Stimulated activated CD8-positive, alpha-beta memory T cell treated with anti-CD3 and anti-CD28 coated beads, Interleukin-4, amount 100 ng/mL, for 1 hour (primary cell): ENCODE measurements at places on chromosomes 1 and 21.

GRCh38 chr1:195608883-195609282 is 999.4 kb downstream of the KCNT2 start:
- DNase-seq: no peak

- no peak for DNase-seq
Measured at GRCh38 chr1:46809071-46809470, 10.2 kb downstream of the CYP4B1 start.

- DNase-seq: no peak
Measured at GRCh38 chr1:176893625-176894352, 270.7 kb downstream of the ASTN1 start.

- no peak for DNase-seq
Measured at GRCh38 chr1:91846007-91846638, 39.8 kb downstream of the TGFBR3 start.

DNA sequence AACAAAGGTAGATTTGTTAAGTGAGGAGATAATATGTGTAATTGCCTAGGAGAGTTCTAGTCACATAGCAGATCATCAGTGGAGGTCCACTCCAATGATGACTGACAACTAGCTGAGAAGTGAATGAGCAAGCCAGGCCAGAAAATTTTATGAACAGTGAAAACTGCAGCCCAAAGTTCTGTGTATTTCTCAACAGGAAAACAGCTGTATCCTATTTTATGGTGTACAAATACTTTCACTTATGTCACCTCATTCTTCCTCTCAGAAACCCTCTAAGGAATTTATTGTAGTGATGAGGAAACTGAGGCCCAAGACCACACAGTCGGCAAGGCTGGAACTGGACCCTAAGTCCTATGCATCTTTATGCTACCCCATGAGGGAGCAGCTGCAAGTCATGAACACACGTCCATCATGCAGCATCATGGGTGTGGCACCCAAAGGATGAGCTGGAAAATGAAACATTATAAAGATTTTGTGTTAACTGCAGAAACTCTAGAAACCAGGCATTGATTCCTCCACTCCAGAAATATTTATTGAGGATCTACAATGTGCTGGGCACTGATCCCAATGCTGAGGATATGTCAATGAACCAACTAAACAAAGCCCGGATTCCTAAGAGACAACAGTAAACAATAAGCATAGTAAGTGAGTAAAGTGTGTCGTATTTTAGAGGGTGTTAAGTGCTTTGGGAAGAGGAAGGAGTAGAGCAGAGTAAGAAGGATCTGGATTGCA is 99.5 kb upstream of the DUSP10 start:
- no peak for DNase-seq

DNA sequence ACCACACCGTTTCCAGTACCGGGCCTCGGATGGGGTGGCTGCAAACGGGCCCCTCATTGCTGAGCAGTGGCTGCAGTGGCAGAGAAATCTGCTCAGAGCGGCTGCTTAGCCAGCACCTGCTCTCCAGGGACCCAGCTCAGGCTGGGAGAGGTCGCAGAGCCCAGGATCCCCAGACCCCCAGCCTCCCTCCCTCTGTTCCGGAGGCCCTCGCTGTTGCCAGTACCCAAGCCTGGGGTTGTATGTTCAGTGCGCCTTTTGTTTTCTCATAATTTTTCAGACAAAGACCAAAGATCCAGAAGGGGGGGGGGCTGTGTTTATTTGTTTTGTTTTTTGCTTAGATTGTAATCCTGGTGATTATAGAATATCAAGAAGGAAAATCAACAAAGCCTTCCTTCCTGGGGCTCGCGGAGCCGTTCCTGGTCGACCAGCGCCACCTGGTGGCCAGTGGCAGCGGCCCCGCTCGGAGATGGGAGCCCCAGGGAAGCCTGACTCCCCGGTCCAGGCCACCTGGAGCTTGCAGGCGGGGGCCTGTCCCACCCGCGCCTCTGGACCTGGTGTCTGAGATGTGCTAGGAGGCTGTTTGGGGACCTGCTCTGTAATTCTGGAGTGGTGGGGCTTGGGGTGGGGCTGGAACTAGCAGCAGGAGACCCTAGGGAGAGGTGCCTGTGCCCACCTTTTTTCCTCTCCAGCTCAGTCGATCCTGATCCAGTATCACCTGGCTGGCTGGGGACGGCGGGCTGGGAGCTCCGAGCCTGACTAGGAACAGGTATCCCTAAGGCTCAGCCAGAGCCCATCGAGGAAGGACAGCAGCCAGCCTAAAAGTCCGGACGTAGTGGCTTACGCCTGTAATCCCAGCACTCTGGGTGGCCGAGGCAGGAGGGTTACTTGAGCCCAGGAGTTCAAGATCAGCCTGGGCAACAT is 123.9 kb upstream of the VAMP3 start:
- DNase-seq: peak; percentile 48

DNA sequence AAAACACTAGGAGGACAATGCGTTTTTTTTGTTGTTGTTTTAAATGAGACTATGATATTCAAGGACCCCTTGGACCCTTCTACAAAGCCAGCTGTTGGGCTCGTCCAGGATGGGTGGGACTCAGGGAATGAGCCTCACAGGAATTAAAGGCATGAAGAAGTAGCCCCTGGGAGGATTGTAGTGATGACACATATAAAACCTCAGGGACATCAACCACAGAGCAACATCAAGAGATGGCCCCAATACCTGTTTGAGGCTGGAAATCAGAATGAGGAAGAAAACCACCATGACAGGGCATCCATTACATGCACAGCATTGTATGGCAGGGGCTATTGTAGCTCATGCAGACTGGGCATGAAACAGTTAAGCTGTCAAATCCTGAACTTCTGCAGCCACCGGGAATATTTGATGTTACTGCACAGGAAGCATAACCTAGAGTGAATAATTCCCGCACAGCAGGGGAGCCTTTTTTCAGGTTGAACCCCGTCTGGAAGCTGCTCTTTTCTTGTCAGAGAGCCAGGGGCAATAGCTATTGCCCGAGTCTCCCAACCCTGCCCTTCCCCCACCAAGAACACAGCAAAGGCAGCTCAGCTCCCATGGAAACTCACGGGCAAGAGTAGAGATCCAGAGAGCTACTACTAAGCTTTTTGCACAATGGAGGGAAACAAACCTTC is 140.2 kb upstream of the FGGY start:
- DNase-seq: no peak

DNA sequence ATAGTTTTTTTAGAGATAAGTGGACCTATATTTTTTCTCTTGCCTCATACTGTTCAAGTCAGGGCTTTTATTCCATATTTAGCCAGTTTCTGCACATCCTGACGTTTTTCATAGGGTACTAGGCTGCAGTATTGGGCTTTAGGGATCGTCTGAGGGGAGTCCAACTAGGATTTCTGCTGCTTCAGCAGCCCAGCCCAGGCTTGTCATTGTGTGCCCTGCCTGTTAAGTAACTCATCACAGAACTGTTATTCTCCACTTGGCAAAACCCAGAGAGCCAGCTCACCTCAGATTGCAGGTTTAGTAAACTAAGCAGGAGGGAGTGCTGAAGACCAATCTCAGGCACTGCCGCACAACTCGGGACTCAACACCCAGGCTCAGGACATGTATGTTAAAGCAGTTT is 2.8 kb downstream of the GALNT2 start:
- DNase-seq: no peak

- no peak for DNase-seq
Measured at GRCh38 chr1:243268751-243269460, 13.1 kb downstream of the SDCCAG8 start.

DNA sequence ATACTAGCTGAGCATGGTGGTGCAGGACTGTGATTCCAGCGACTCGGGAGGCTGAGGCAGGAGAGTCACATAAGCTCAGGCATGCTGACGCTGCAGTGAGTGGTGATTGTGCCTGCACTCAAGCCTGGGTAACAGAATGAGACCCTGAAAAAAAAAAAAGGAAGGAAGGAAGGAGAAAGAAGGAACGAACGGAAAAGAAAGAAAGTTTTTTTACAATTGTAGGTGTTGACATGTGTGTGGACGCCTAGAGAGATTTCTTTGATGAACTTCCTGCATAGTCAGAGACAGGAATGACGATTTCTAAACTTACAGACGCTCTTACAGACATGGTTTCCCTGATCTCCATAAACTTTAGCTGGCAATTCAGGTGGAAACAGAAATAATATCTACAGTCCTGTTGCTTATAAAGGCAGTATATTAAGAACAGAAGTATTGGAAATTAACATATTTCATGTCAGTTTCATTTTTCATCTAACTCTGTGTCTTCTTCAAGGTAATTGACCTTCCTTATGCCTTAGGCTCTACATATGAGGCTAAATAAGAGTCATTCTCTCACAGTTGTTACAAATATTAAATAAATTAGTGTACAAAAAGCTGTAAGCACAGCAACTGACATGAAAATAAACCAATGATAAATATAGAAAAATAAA is 4.1 kb downstream of the SAMSN1 start:
- no peak for DNase-seq

DNA sequence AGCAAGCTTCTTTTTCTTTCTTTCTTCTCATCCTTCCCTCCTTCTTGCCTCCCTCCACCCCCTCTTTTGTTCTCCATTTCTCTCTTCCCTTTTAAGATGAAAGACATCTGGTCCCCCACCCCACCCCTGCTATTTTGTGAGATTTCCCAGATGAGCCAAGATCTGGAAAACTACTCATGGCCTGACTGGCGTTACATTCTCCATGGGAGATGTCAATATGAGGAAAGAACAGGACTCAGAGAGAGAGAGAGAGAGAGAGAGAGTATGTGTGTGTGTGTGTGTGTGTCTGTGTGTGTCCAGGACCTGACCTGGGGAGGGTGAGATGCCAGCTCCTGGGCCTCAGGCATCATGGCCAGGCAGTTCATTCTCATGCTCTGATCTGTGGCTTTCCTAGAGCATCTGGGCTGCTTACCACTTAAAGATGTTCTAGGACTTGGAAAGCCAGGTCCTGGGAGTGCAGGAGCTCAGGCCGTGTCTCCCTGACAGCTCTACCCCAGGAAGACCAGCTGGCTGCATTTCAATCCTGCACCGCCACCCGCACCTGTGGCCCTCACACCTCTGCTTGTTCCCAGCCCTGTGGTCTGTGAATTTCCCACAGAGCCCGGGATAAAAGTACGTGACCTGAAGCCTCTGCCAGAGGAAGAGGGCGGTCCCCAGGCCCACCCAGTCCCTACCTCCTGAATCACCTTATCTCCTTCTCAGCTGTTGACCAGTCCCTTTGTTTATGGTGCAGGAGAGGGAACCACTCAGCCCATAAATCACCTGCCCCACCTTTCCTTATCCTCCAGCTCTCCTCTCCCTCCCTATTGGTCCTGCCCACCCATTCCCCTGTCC is 3.2 kb upstream of the BEST4 start:
- DNase-seq: no peak

GRCh38 chr1:4972761-4973320 is 318.4 kb downstream of the AJAP1 start:
- DNase-seq: no peak

DNA sequence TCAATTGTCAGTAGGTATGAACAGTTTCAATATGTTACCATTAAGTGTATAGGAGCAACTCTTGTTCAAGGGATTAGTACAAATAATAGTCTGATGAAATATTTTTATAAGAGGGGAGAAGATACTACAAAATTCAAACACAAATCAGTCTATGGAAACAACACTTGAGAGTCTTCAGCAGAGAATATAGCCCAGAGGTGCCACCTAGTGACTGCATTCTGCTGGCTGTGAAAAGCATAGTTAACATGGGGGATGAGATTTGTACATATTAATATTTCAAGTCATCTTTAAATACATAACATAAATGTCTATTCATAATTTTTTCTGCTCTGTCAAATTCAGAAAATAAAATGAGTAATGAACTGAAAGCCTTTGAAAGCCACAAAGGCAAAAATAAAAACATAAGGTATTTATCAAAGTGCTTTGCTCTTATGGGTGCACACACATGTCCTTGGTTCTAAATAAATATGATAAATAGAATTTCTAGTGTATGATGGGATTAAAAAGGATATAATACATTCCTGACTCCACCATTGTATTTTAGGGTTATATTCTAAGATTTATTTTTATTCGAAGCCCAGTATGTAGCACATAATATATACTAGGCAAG is 440.9 kb upstream of the ZRANB2 start:
- no peak for DNase-seq

GRCh38 chr1:105419030-105419429 is 1637.4 kb upstream of the PRMT6 start:
- no peak for DNase-seq

DNA sequence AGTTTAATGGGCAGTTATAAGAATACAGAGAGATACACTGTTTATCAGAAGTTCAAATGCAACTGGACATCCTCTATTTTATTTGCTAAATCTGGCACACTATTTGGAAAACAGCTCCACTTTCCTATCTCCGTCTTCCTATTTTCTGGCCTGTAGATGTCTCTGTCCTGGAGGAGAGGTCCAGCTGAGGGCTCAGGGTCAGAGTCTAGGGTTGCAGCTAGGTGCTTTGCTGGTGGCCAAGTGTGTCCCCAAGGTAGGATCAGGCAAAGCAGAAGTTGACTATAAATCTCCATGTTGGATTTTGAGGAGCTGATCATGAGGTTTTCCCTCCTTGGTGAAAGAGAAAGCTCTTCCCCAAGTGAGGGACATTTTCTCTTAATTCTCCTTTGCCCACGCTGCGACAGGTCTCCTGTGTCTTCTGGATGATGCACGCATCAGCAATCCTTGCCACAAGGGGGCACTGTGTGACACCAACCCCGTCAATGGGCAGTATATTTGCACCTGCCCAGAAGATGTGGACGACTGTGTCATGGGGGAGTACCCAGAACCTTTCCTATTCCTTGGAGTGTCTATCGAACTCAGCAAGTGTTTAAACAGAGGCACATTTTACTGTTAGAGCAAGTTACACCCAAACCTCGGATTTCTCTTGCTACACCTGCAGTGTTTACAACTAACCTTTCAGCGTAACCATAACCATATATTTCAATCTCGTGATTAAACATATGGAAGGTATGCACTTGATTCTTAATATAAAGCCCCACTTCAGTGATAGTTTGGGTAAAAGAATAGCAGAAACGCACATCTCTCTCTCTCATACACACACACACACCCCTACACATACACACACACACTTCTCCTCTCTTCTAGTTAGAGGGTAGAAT is 10.2 kb downstream of the ADAM30 start:
- DNase-seq: no peak

DNA sequence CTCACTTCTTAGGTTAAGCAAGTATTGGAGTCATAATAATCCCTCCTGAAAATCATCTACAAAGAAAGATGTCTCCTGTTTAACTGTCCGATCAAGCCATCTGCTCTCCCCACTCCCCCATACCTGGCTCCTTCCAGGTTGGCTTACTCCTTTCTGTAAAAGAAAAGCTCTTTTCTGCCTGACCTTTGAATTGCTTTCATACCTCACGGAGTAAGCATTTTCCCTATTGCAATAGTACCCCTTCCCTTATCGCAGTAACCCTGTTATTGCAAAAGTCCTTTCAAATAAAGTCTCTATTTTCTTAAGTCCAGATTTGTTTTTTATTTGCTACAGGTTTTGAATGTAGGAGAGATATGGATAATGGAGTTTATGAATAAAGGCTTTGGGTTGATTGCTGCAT is 150.4 kb downstream of the GRIK1 start:
- DNase-seq: no peak
